Cortex of kidney (tissue), 1 donor: ENCODE measurements at places on chromosomes 6 and 20.

DNA sequence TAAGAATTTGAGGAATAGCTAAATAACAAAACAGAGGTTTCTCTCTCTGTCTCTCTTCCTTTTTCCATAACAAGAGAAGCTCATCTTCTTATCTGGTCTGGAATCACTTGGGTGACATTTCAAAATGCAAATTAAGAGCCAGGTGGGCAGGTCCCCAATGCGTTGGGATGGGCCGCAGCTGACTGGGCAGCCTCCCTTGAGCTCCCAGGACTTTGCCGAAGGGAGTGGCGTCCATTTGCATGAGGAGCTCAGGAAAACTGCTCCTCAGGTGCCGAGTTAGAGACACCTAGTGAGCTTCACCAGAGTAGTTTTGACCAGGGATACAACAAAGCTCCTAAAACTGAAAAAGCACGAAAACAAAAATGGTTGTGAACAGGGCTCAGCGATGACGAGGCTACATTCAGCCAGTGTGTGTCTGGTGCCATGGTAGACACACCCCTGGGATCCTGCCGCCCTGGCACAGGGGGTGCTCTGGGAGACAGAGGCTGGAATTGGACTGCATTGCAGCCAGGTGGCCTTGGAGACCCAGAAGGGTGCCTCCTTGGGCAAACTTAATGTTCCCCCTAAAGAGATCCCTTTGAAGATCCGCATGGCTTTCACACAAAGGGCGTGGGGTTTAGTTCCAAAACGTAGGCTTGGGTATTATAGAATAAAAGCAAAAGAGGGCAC, 13.5 kb upstream of the SERPINB6 start:
- no peak for DNase-seq

DNA sequence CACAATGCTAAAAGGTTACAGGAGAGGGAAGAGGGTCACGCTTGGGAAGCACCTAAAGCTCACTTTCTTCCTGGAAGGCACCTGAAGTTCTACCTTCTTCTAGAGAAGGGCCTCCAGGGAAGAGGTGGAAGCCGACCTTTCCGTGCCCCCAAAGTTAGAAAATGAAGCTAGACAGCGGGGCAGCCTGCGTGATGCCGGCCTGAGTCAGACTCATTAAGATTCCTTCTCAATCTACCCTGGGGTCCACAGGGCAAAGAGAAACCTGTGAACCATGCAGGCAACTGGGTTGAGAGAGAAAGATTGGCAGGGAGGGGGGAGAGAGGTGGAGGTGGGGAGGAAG, 54.8 kb upstream of the CCDC167 start:
- DNase-seq = no peak

DNA sequence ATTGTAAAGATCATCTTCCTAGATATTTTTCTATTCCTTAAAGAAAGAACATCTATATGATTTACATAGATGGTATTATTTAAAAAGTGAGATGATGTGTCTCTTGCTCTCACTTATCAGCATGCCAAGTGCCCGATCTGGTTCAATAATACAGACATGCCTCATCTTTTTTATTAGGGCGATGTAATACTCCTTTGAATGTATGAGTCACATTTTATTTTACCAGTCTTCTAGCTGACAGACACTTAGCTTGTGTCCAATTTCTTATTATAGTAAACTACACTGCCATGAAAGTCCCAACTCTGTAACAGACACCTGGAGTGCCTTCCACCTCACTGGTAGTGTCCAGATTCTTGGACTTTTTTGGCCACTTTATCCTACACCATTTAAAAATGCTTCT, 586.6 kb upstream of the BTBD3 start:
- DNase-seq = no peak

GRCh38 chr6:168183613-168183970, 104.6 kb upstream of the FRMD1 start:
- DNase-seq = no peak

GRCh38 chr6:153231048-153231646, 100.1 kb upstream of the RGS17 start:
- no peak for DNase-seq

DNA sequence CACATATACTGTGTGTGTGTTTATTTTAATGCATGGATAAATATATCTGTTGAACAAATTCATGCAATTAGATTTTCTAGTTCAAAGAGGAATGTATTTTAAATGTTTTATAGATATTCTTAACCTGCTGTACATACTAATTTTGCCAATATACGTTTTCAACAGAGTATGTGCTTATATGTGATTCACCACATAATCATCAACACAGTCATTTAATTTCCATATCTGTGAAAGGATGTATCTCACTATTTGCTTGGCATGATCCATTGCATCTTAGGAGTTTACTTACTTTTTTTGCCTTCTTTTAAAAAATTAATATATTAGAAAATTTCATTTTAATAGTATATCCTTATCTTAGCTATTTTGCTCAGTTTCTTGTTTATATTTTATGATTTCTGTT, 902.3 kb upstream of the CITED2 start:
- no peak for DNase-seq

GRCh38 chr6:18259675-18260447, 4.5 kb downstream of the DEK start:
- no peak for DNase-seq

DNA sequence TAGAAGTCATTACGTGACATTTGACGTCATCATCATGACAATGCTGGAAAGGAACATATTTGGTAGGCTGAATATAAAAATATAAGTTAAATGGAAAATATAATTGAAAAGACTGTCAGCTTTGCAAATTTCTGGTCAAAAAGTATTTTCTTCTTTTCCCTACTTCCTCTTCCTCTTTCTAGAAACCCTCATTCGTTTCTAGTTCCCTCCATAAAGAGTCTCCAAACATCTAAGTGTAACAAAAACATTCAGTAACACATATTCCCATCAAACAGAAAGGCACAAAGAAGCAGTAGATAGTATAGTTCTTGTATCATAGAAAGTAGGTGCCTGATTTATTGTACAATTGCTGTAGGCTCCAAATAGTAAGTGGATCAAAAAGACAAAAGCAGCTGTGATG, 150.8 kb upstream of the FAM83B start:
- DNase-seq = no peak

GRCh38 chr20:2289475-2289874, 6.3 kb upstream of the TGM3 start:
- no peak for DNase-seq

- DNase-seq = no peak
Observed at GRCh38 chr6:156828280-156828703, 51.1 kb downstream of the ARID1B start.

DNA sequence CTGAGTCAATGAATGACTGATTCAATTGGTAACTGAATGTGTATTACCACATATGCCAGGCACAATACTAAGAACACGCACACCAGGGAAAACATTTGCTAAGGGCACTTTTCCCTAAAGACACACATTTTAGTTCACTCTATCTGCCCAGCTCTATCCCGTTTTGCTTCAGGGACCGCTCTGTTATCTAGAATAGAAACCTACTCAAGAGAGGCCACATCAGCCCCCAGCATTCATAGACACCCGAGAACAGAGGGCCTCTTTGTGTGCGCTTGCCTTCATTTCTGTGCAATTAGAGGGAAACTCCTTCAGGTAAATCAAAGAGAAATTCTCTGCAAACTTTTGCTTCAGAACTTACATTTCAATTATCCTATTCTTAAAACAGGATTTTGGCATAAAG, 50.3 kb downstream of the DZANK1 start:
- no peak for DNase-seq

GRCh38 chr6:20367743-20368485, 33.8 kb upstream of the E2F3 start:
- DNase-seq = no peak
